Temporal lobe (tissue), 4 donors: ENCODE measurements at places on chromosomes 4 and X. TPM values are rescaled to one million over a fixed set of nuclear protein-coding genes. Genes with fewer than 3 reads are reported as not detected.

Gene REPS2
- 14.8 TPM for total RNA-seq

Gene NIPAL1
- total RNA-seq: 2.0 TPM

Gene TRAPPC2
- 41.6 TPM for total RNA-seq

Gene FAM47A
- not detected for total RNA-seq

Gene NPY1R
- total RNA-seq: 129 TPM

Gene STIM2
- 17.0 TPM for total RNA-seq

Gene GPRIN3
- 39.6 TPM for total RNA-seq

Gene PAGE4
- total RNA-seq: not detected

Gene MND1
- 5.7 TPM for total RNA-seq

Gene NHSL2
- total RNA-seq: 1.7 TPM

Gene RASGEF1B
- total RNA-seq: 26.8 TPM

Gene PHOX2B
- total RNA-seq: not detected

Gene MAGED4B
- 103 TPM for total RNA-seq

Gene PPEF2
- total RNA-seq: under 0.01 TPM

Gene GPR173
- 26.1 TPM for total RNA-seq

Gene KCND1
- 0.49 TPM for total RNA-seq

Gene SLC16A2
- 16.2 TPM for total RNA-seq

Gene UGT2B17
- not detected for total RNA-seq

Gene CENPVL2
- total RNA-seq: 1.7 TPM
